Left kidney (tissue), 8 donors: ENCODE measurements at places on chromosomes 12 and 14.

- no peak for DNase-seq
Observed at GRCh38 chr12:79644274-79645234, 46.2 kb downstream of the PAWR start.

DNA sequence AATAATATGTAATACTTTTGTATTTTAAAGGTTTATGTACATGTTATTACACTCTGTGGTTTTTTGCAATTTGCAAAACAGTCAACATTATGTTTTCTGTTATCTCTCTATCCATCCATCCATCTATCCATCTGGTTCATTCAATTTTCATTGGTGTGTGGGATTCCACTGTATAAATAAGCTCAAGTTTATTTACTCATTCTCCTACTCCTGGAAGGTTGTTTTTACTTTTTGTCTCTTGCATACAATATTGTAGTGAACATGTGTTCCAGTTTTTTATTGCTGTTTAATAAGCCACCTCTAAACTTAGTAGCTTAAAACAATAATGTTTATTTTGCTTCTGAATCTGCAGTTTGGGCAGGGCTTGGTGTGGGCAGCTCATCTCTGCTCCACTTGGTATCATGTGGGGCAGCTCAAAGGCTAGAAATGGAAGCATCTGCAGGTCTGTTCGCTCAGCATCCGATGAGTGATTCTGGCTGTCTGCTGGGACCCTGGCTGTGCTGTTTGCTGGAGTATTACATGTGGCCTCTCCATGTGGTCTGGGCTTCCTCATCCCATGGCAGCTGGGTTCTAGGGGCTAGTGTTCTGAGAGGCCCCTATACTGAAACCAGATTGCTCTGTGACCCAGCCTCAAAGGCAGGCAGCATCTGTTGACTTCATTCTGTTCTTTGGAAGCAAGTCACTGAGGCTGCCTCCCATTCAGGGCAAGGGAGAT, 98.8 kb downstream of the SLC25A47 start:
- DNase-seq = no peak

DNA sequence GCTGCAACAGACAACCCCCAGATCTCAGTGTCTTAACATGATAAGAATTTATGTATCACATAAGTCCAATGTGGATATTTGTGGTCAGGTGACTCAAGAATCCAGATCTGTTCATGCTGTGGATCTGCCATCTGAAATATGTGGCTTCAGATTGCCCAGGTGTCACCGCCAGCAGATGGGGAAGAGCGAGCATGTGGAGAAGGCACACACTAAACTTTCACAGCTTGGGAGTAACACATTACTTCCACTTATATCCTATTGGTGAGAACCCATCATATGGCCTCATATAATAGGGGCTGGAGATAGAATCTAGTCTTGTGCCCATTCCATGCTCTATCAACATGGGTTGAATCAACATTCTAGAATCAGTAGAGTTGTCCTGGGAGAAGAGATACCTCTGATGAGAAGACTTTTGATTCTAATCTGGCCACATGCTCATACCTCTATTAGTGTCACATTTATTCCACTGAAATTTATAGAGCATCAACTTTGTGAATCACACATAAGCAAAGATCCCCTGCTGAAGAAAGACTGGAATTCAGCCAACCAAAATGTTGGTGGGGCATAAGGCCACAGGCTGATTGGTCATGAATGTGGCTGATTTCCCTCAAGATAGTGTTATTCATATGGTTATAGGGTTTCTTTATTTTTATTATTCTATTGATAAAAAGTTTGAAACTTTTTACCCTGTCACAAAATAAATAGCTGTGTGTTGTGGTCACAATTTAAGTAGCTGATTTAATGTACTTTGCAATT, 6.0 kb upstream of the CALCOCO1 start:
- DNase-seq = no peak

- no peak for DNase-seq
Observed at GRCh38 chr12:40241741-40242140, 16.9 kb downstream of the LRRK2 start.

- no peak for DNase-seq
Observed at GRCh38 chr12:130226126-130226525, 63.9 kb downstream of the FZD10 start.

GRCh38 chr14:36988568-36988967, 183.8 kb downstream of the SLC25A21 start:
- no peak for DNase-seq

- no peak for DNase-seq
Observed at GRCh38 chr14:50342221-50343078, 30.3 kb downstream of the DMAC2L start.
